ENCODE measurements at places on chromosomes 2 and 18. TPM values are rescaled to one million over a fixed set of nuclear protein-coding genes. Genes with fewer than 3 reads are reported as not detected.

DNA sequence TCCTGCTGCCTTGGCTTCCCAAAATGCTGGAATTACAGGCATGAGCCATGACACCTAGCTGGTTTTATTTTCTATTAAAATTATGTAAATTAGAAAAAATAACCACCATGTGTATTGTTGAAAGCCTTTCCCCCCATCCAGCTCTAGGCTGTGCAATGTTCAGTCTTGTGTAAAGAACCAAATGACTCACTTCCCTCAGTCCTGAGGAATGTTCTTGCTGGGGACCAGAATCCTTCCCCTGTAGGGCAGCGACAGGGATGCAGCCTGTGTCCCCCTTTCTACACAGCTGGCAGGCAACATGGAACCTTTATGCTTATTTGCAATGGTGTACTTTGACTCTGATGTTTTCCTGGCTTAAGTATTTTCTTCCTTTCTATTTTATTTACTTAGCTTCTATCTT is 29.4 kb downstream of the AOX1 start:
- peaks cover 5% of the 10 kb centered on the region for H3K4me1 ChIP-seq
- peaks cover 12% of the 10 kb centered on the region for H3K27me3 ChIP-seq
- H3K4me3 ChIP-seq, result no peak overlapping the region

- H3K27me3 ChIP-seq, result no peaks in the 10 kb centered on the region
- H3K4me1 ChIP-seq, result no peaks in the 10 kb centered on the region
- H3K27ac ChIP-seq, result no peak overlapping the region
These were observed 12.4 kb upstream of the TANK start for GRCh38 chr2:161147856-161148255.

- peaks cover 7% of the 10 kb centered on the region for H3K36me3 ChIP-seq
- H3K27me3 ChIP-seq, result no peaks in the 10 kb centered on the region
- DNase-seq, result no peak
- peaks cover 9% of the 10 kb centered on the region for H3K4me1 ChIP-seq
- H3K4me3 ChIP-seq, result no peak overlapping the region
These were observed 31.5 kb downstream of the USP34 start for GRCh38 chr2:61439241-61440002.

DNA sequence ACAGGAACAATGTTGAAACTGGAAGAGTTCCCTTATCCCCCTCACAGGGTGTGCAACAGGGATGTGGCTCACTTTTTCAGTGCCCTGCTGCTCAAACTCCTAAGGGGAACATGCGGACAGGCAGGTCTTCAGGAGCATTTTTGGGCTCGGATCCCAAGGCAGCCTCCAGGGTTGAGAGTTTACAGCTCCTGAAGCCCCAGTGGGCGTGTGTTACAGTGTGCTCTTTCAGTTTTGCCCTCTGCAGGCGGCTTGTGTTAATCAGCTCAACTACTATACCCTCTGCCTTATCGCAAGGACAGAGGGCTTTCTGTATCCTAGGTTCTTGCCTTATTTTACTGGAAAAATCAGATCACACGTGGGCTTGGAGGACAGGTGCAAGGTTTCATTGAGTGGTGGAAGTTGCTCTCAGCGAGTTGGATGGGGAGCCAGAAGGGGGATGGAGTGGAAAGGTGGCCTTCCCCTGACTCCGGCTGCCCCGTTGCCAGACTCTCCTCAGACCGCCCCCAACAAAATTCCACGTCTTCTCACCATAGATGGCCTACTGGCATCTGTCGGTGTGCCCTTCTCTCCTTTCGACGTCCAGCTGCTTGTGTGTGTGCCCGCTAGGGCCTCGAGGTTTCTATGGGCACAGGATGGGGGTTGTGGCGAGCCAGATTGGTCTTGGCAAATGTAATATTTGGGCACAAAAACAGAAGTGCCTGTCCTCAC is 541.9 kb downstream of the TMX3 start:
- H3K4me3 ChIP-seq, result no peak overlapping the region
- no peak for DNase-seq
- H3K36me3 ChIP-seq, result no peaks in the 10 kb centered on the region
- no peak overlapping the region for H3K27ac ChIP-seq
- no peaks in the 10 kb centered on the region for H3K27me3 ChIP-seq

DNA sequence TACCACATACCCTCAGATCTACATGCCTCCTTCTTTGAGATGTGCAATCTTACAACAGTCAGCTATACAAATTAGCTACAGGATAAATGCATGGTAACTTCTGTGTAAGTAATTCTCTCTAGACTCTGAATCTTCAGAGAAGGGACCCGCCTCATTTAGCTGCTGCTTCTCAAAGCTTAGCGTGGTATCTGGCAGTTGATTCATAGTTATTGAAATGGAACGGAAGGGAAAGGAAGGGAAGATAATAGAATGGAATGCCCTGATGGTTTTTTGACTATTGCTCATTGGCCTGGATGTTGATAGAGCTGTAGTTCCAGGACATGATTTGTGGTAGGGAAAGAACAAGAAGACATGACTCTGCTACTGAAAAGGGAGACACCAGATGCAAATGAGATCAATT is 498.1 kb upstream of the CRIM1 start:
- H3K36me3 ChIP-seq, result no peaks in the 10 kb centered on the region
- H3K27ac ChIP-seq, result no peak overlapping the region
- DNase-seq, result no peak
- H3K4me1 ChIP-seq, result no peaks in the 10 kb centered on the region
- H3K4me3 ChIP-seq, result no peak overlapping the region

DNA sequence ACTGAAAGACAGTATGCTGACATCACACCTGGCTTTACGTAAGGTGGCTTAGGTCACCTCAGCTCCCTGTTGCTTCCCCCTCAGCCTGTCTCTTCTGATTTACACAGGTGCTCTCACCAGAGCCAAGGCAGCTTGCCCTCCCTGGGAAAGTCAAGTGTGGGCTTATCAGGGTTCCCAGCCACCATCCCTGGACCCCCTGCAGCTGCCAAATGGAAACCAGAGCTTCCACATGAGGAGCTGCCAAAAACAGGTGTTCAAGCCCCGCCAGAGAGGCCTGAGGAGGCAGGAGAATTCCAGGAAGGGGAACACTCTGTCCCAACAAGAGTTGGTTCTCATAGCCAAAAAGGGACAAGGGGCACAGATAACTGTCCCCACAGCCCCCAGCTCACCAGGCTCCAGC is 266.7 kb downstream of the ATAD2B start:
- DNase-seq, result no peak
- peaks cover 80% of the 10 kb centered on the region for H3K27me3 ChIP-seq
- H3K4me3 ChIP-seq, result no peak overlapping the region
- H3K4me1 ChIP-seq, result no peaks in the 10 kb centered on the region
- H3K36me3 ChIP-seq, result no peaks in the 10 kb centered on the region

DNA sequence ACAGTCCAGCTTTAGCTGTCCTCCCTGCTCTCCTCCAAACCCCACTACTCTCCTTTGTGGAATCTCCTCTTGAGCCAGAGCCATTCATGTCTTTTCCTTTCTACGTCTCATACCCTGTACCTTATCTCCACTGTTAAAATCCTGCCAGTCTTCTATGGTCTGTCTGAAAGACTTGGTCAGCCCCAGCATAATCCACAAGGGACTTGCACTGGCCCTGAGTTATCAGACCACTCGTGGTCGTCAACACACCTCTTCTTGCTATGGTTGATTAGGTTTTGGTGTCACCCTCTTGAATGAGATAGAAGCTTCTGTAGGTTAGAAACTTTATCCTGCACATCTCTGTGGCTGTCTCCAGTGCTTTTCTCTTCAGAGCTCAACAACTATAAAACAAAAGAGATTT is 56.8 kb downstream of the MYO1B start:
- no peak for DNase-seq
- no peaks in the 10 kb centered on the region for H3K36me3 ChIP-seq
- H3K4me3 ChIP-seq, result no peak overlapping the region
- H3K27me3 ChIP-seq, result no peaks in the 10 kb centered on the region
- H3K4me1 ChIP-seq, result no peaks in the 10 kb centered on the region

- H3K27ac ChIP-seq, result no peak overlapping the region
- H3K36me3 ChIP-seq, result no peaks in the 10 kb centered on the region
- no peaks in the 10 kb centered on the region for H3K4me1 ChIP-seq
- DNase-seq, result no peak
These were observed 7.3 kb upstream of the MTLN start for GRCh38 chr2:110219496-110220189.

Gene KCNG2
- not detected for total RNA-seq

All from K562 (cell line).